ENCODE measurements at places on chromosomes 1 and 21.

GRCh38 chr1:233081735-233082134 is 131.3 kb downstream of the NTPCR start:
- DNase-seq: no peak

DNA sequence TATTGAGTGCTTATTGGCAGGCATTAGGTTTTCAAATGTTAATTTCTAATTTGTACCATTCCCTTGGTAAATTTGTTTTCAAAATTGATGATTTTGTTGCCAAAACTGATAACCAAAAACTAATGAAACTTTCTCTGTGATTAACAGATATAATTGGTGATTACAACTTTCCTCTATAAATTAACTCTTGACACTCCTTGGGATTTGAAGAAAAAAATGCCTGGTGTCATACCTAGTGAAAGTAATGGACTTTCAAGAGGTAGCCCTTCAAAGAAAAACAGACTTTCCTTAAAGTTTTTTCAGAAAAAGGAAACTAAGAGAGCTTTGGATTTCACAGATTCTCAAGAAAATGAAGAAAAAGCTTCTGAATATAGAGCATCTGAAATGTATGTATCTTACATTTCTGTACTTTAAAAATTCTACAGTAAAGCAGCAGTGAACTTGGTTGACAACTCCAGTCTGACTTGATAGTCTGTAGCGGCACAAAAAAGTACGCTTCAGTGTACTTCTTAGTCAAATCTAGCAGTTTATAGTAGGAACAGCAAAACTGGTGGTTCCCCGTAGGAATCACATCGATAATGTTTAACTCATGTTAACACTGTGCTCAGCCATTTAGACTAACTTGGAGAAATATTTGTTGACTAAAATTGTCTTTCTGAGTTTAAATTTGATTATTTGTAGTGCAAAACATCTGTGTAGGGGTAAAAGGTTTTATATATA is 3.0 kb downstream of the USP1 start:
- no peak for DNase-seq

DNA sequence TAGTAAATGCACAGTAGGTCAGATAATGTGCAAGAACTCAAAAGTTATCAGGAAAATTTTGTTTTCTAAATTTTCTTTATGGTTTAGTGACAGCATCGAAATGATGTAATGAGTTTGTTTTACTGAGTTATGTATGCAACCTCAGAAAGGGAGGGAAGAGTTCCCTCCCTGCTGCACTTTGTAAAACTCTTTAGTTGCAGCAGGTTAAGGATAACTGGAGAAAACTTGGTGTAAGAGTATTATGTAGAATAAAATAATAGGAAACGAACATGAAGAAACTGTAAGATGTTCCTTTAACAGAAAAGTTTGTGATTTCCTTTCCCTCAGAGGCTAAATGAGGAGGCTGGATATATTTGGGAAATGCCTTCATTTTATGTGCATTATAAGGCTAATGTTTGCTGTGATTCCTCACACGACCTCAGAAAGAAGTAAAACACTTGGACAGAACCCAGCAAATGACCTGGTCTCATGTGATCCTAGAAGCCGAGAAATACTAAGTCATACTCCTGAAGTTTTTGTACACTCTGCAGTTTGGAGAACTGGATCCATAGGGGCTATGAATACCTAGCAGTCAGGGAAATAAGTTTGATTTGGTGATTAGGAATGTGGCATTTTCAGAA is 35.4 kb downstream of the ADGRL2 start:
- no peak for DNase-seq

- DNase-seq: no peak
Measured at GRCh38 chr1:156822680-156823079, 6.0 kb upstream of the SH2D2A start.

GRCh38 chr1:95547005-95547404 is 313.0 kb downstream of the RWDD3 start:
- no peak for DNase-seq

- DNase-seq: no peak
Measured at GRCh38 chr1:41239988-41240610, 2.0 kb downstream of the SCMH1 start.

- no peak for DNase-seq
Measured at GRCh38 chr1:93566227-93566626, 115.4 kb downstream of the BCAR3 start.

- no peak for DNase-seq
Measured at GRCh38 chr1:170307426-170307825, 161.7 kb downstream of the NTMT2 start.

DNA sequence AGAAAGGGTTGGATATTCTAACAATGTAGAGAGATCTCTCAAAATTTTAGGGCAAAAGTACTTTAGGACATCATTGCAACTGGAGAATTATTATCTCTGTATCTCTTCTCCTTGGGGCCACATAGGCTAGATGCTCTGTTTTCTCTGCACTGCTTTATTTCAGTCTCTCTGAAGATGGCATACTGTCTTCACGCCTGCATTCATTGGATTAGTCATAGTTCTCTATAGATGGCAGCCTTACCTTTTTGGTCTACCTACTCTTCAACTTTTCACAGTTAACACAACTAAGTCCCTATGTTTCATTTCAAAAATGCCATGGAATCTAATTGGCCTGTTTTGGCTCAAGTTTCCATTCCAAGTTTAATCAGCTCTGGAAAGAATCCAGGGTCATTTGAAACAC is 1623.3 kb upstream of the B3GALT2 start:
- DNase-seq: no peak

GRCh38 chr1:207995576-207995975 is 84.7 kb upstream of the CD34 start:
- no peak for DNase-seq

GRCh38 chr1:15618655-15619525 is 1.6 kb downstream of the DDI2 start:
- no peak for DNase-seq

DNA sequence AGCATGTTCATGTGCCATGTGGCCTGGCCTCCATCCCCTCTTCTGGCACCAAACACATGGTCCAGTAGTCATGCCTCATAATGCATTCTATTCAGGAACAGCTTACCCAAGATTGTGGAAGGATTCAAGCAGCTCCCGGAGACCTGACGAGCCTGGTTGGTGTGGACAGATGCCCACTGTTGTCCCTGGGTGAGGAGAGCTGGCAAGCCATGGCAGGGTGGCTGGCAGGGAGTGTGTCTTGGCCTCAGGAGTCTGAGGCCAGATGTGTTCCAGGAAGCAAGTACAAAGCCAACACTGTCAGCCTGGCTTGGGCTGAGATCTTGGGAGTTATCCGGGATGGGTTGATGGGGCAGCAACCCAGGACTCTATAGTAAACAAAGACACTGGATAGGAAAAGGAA is 7.3 kb upstream of the FABP3 start:
- DNase-seq: no peak

DNA sequence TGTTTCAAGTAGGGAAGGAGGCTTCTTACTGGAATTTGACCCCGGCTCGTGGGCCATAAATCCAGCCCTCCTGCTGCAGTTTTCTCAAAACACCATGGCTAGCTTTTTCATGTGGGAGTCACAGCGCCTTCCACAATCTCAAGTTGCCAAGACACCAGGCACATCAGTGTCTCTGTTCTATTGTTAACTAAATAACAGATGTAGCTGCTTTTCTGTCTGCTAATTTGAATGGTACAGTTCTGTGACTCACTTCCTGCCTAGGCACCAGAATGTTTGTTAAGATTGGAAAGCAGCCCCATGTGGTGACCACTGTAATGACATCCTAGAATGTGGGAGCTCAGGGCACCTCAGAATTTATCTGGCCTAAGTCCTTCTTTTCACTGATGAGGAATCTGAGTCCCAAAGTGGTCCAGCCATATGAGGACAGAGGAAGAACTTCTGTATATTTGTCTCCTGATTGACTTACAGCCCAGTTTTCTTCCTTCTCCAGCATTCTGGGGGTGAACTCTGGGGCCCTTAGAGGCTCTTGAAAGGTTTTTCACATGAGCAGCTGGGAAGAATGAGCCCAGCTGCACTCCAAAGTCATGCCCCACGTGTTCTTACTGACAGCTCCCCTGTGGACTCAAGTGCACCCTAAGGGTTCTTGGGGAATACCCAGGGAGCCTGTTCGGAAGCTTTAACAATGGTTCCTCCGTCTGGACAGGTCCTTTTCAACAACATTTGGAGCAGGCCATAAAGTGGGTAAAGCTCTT is 27.5 kb downstream of the TRIM45 start:
- DNase-seq: no peak

All from activated gamma-delta T cell (primary cell).